IPS DF 19.7 (cell line): ENCODE measurements at places on chromosomes 3 and 15.

GRCh38 chr15:67838789-67839332 lies 984 bp downstream of the RNU6-1 start:
- DNase-seq: no peak

GRCh38 chr3:14412831-14413380 lies 10.5 kb downstream of the SLC6A6 start:
- no peak for DNase-seq

DNA sequence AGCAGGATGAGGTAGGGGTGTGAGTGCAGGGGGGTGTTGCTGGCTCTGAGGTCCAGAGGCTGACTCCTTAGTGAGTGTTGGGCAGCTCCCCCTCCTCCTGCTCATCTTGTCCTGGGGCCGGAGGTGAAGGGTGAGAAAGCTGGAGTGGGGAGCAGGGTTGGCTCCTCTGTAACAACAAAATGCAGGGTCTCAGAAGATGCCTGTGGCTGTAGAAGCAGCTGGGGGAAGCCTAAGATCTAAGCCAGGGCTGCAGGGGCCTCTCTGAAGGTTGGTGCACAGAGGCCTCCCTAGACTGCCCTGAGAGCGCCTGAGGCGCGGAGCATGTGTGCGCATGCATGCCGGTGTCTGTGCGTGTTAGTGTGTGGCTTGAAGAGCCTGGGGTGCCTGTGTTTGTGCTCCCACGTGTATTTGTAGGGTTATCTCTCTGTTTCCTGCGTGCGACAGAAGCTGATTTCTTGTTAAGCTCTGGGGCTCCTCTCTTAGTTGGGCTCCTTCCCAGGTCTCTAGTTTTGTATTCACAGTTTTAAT lies 5.3 kb upstream of the HDAC11 start:
- no peak for DNase-seq

- DNase-seq: no peak
These were observed 10.3 kb downstream of the TRAK1 start for GRCh38 chr3:42101481-42101880.

GRCh38 chr3:53171064-53171418 lies 10.0 kb downstream of the PRKCD start:
- no peak for DNase-seq

DNA sequence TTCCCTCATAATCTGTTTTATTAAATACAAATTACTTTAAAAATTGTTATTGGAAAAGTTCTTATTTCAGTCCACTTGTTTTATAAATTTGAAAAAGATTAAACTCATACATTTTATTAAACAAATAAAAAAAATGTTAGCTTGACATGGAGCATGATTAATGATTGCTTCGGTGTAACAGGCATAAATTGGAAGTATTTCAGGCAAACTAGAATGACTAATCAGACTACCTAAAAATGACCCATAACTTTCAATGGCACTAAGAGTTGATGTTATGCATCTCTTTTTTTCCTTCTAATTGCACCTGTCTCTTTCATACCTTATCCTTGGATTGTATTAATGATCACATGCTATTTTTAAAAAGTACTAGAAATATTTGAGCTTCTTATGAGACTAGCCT lies 343.3 kb downstream of the ZNF385D start:
- DNase-seq: no peak

- DNase-seq: no peak
These were observed 3.2 kb upstream of the PXYLP1 start for GRCh38 chr3:141228395-141228794.

DNA sequence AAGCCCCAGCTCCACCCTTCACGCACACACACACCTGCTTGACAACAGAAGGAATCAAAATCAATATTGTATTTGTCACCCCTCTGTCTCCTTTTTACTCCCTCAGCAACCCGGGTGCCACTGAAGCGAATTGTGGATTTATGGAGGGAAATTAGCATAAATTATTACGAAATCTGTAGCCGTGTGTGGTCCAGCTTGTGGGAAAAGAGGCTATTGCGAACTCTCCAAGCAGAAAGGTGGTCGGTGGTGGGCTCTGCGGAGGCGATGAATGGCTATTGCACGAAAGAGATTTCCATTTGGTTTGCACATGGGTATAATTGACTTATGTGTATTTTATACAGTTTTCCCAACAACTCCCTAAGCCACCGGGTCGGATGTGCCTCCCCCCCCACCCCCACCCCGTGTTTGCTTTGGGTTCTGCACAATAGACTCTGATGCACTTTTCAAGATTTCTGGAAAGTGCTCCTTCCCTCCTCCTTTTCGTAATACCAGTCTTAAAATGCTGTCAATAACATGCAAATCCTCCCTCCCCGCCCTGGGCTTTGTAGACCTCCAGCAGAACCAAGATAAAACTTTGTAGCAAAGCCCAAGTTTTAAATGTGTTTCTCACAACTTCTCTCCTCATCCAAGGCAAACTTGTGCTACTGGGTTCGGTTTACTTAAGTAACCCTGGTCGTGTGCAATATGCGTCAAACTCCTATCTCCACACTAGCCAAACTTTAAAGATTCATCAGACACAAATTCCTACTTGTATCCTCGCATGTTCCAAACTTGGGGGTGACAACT lies 3.1 kb upstream of the FOXB1 start:
- DNase-seq: no peak

DNA sequence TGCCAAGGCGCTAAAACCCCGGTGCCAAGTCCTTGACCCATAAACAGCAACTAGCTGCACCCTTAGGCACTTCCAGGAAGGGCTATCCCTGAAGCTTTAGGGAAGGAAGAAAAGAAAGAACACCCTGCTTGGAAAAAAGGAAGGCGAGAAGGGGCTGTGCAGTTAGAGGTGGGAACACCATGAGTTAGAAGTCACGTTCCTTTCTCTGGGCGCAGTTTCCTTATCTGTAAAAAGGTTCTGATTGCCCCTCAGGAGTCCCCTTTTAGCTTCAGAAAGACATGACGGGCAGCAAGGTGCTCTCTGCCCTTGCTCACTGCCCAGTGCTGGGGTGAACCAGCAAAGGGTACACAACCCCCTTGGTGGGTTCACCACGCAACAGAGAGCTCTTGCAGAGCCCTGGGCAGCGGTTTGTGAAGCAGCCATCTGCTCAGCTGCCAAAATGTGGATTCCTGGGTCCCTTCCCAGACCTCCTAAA lies 798 bp downstream of the GCHFR start:
- no peak for DNase-seq

GRCh38 chr3:66582721-66583423 lies 82.0 kb upstream of the LRIG1 start:
- DNase-seq: no peak

DNA sequence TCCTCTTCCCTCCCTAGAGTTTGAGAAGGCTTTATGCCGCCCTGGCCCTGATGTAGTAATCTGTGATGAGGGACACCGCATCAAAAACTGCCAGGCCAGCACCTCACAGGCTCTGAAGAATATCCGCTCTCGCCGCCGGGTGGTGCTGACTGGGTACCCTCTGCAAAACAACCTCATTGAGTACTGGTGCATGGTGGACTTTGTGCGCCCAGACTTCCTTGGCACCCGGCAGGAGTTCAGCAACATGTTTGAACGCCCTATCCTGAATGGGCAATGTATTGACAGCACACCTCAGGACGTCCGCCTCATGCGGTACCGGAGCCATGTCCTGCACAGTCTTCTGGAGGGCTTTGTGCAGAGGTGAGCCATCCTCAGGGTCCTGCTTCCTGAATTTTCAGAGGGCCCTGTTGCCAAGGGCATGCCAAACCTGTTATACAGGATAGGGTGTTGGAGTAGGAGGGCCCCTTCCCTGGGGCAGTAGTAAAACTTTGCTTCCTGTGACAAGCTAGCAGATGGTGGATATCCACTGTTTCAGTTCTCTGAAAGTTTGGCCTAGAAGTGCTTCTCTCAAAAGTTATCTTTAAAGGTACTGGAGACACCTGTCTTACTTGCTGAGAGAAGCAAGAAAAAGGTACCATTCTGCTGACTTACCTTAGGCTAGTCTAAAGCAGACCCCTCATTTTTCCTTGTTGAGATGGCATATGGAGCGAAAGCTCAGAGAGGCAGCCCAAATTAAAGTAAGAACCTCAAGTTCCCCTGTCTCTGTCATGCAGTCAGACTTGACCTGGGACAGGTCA lies 33.7 kb upstream of the TEX264 start:
- no peak for DNase-seq

- DNase-seq: no peak
These were observed 23.5 kb downstream of the PYDC2 start for GRCh38 chr3:191484461-191484860.

- no peak for DNase-seq
These were observed 3.1 kb upstream of the BNC1 start for GRCh38 chr15:83287541-83288027.

- no peak for DNase-seq
These were observed 843.4 kb upstream of the DPPA4 start for GRCh38 chr3:110180733-110181132.

GRCh38 chr3:29763115-29763514 lies 482.2 kb downstream of the RBMS3 start:
- DNase-seq: no peak

DNA sequence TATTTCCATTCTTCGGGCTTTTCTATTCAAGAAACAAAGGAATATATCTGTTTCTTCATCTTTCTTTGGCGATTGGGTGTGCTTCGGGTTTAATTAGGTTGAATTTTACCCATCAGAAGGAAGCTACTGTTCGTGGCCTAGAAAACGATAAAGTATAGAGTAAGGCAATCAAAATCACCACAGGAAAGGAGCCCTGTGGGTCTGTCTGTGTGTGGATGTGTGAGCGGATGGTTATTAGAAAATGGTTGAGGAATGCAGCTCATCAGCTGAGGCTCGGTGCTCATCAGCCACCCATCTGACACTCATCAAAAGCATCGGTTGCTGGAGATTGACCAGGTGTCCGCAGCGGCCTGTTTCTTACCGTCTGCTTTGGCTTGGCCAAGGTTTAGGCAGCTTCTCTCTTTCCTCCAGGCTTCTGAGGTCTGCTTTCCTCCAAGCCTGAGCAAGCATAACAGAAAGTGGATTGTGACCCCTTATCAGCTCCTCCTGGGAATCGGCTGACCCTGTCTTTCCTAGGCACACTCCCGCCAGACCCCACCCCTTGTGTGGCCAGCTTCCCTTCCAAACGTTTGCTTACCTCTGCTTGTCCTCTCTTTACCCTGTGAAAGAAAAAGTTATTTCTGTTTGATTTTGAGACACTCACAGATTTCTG lies 17.6 kb upstream of the ISLR start:
- DNase-seq: no peak

- DNase-seq: no peak
These were observed 594.8 kb downstream of the NTRK3 start for GRCh38 chr15:87661454-87662355.

DNA sequence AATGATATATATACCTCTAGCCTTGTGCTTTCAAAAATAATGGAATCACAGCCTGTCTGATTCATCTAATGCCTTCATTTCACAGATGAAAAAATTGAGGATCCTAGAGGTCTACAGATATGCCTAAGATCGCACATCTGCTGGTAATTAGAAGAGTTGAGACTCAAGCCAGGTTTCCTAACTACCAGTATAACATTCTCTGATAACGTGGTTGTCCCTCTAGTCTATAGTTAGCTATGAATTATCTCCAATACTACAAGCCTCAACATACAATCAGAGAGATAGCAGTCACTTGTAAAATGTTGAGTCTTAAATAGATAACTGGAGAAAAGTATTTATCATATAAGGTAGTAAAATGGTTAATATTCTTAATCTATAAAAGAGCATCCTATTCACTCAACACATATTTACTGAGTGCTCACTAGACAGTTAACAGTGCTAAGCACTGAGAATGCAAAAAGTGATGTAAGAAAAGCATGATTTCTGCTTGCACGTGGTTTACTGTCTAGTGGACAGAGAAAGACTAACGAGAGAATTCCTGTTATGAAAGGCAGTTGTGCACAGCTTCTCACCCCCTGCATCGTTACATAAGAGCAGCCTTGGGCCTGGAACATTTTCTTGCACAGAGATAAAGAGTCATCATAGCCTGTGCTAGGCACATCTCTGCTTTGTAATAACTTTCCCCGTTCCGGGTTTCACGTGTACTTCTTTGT lies 4.9 kb upstream of the ENTPD3 start:
- DNase-seq: no peak

- DNase-seq: no peak
These were observed 51.1 kb downstream of the GTF2E1 start for GRCh38 chr3:120793601-120794000.

DNA sequence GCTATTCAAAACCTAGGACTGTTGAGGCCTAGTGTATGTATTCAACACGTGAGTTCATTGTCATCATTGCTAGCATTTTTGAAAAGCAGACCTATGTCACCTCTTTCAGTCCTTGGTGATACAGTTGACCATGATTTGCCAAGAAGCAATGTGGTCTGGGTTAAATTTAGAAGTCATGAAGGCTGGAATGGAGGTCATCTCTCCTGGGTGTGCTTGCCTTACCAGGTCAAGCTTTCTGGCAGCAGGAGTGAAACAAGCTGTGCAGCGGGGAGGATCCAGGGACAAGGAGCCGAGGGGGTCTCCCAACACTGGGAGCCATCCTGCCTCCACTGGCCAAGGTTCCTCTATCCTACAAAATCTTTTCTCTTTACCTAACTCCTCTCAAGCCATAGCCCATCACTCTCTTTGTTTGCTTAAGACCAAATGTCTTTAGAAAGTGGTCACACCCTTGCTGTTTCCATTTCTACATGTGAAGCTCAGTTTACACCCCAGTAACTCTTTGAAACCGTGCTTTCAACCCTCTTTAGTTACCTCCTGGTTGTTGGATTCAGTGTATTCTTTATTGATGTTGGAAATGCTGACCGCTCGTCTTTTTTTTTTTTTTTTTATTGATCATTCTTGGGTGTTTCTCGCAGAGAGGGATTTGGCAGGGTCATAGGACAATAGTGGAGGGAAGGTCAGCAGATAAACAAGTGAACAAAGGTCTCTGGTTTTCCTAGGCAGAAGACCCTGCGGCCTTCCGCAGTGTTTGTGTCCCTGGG lies 40.0 kb downstream of the SLC28A2 start:
- no peak for DNase-seq

DNA sequence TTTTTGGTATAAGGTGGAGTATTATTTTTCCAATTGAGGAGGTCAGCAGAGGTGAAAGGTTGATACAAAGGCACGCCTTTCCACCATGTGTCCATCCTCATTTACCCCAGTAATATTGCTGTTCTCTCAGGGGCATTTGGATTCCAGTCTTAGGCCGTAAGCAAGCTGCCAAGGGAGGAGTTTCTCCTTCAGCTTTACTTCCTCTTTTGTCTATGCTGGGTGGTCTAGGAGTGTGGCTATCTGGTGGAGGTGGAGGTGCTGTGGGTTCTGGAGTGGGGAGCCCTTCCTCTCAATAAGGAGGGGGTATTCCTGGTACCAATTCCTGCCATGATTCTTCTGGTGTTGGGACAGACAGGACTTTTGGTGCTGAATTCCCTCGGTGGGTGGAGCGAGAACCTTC lies 340.6 kb downstream of the KCNH8 start:
- no peak for DNase-seq

DNA sequence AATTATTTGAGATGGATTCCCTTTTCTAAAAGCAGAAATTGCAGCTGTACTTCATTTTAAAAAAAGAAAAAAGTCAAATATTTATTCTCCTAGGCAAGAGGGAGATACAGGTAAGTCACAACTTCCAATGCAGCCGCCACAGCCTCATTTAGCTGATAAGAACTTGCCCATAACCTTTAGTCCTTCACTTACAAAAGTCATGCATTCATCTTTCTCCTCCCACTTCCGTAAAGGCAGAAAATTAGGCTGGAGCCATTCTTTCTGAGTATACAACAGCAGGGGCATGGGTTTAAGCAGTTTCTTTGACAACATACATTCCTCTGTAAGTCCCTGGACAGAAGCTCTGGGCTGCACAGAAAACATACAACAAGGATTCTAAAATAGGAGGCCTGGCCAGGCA lies 4.3 kb downstream of the SUCLG2 start:
- no peak for DNase-seq
